ENCODE measurements at places on chromosomes 1 and 21. TPM values are rescaled to one million over a fixed set of nuclear protein-coding genes. Genes with fewer than 3 reads are reported as not detected.

The C1orf94 gene
- total RNA-seq: not detected

DNA sequence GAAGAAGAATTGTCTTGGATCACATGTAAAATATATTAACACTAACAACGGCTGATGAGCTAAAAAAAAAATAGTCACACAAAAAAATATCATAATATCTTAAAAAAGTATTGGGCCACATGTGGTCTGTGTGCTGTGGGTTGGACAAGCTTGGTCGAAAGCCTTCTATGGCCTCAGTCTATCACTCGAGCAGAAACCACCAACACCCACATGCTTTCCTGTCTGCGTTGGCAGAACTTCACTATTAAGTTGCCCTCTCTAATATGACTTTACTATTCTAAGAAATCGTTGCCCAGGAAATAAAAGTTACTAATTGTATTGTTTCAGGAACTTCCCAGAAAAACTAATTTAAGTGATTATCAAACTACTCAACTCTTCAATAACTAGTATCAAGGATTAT, 28.2 kb upstream of the ETS2 start:
- H3K36me3 ChIP-seq: no peaks in the 10 kb centered on the region
- H3K27ac ChIP-seq: no peak overlapping the region
- H3K4me3 ChIP-seq: no peak overlapping the region

DNA sequence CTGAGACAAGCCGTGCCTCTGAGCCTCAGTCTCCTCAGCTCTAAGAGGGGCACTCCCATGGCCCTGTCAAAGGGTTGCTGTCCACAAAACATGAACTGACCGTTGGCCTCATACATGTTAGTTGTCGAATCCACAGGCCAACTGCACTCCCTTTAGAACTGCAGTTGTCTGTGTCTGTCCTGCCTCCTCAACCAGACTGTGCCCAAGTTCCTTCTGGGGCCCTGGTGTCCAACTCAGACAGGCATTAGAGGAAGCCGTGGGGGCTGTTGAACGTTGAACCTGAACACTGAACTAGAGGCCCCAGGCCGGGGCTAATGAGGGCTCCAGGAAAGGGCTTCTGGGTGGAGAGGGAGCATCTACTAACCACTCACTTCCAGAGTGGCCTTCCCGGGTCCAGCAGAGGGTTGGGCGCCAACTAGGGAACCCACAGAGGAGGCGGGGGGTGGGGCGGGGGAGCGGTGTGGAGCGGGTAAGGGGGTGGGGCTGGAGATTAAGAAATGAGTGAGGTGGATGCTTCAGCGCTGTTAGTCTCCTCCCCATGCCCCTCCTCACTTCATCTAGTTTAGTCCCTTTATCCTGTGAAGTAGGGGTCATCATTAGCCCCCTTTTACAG, at the start of gene RAB42:
RAB42 (plus strand) TSS at position 558 of the 613 bp plus-strand sequence. CDS start 247 bp downstream, outside the sequence.
- H3K27me3 ChIP-seq: no peaks in the 10 kb centered on the region
- H3K4me3 ChIP-seq: peak within 1 kb of the TSS; percentile 76
- H3K27ac ChIP-seq: no peak within 1 kb of the TSS
- H3K36me3 ChIP-seq: no peaks in the 10 kb centered on the region
- no peak for DNase-seq
- peaks cover 13% of the 10 kb centered on the region for H3K4me1 ChIP-seq

DNA sequence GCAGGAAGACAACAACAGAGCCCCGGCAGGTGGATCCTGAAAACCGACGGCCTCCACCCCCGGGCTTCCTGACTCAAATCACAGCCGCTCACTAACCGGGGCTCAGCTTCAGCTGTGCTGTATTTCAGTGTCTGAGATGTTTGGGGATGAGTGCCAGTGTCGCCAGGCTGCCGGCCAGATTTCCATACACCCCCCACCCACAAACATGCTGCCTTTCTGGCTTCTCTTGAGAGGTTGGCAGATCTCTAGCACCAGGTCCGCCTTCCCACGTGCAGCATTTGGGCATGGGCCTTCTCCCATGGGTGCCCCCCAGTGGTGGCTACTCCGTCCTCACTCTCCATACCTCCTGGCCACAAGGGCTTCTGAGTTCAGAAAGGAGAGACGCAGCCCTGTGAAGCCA, 34.8 kb downstream of the KCNAB2 start:
- H3K4me3 ChIP-seq: no peak overlapping the region
- no peaks in the 10 kb centered on the region for H3K4me1 ChIP-seq
- DNase-seq: no peak
- no peak overlapping the region for H3K27ac ChIP-seq

- H3K27me3 ChIP-seq: no peaks in the 10 kb centered on the region
- no peak overlapping the region for H3K27ac ChIP-seq
- peaks cover 13% of the 10 kb centered on the region for H3K4me1 ChIP-seq
- no peak for DNase-seq
Measured at GRCh38 chr21:27564684-27565301, 597.9 kb upstream of the ADAMTS5 start.

DNA sequence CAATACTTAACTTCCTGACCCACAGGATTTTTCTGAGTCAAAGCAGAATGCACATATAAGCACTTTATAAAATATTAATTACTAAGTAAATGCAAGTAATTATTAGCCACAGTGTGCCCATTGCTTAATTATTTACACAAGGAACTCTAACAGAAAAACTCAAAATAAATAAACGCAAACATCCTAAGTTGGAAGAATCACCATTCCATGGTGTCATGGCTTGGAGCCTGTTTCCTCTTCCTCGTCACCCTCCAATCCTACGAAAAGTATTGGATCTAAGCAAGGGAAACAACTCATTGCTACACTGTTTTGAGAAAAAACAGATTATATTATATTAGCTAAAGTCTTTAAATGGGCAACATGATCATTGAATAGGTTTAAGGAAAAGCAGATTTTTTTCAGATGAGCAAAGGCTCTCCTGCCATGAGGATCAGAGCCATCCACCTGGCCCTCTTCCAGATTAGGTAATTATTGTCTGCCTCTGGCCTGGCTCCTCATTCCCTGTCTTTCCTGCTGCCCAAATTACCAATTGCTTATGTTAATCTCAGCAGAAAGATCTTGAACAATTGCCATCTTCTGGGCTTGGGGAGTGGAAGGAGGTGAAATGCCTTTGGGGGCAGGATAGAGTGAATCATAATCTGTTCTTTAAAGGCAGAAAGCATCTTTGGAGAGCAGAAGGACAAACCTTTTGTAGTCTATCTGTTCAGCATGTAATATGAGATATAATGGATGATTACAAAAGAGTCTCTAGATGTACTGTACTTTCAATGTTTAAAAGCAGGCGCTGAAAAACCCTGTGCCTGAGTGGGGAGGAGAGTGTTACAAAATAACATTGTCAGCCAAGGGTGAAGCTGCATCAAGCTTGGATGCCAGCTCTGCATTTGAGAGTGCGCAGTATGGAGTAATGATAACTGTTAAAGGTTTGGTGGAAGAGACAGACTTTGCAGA, 121.2 kb downstream of the DUSP10 start:
- H3K4me3 ChIP-seq: no peak overlapping the region
- no peak overlapping the region for H3K27ac ChIP-seq
- no peaks in the 10 kb centered on the region for H3K36me3 ChIP-seq
- H3K27me3 ChIP-seq: no peaks in the 10 kb centered on the region

- peak overlapping the region; percentile 73 for H3K27ac ChIP-seq
- peak overlapping the region; percentile 90 for H3K4me3 ChIP-seq
- H3K4me1 ChIP-seq: peaks cover 21% of the 10 kb centered on the region
- H3K27me3 ChIP-seq: no peaks in the 10 kb centered on the region
- no peak for DNase-seq
- no peaks in the 10 kb centered on the region for H3K36me3 ChIP-seq
Measured at GRCh38 chr21:29018540-29018939, 609 bp downstream of the RWDD2B start.
